Upper lobe of left lung (tissue), 6 donors: ENCODE measurements at places on chromosomes 7 and 10. TPM values are rescaled to one million over a fixed set of nuclear protein-coding genes. Genes with fewer than 3 reads are reported as not detected.

The IFIT5 gene
- 29.8 TPM for total RNA-seq

GRCh38 chr7:31495653-31496052, 18.2 kb upstream of the ITPRID1 start:
- H3K27me3 ChIP-seq: no peaks in the 10 kb centered on the region
- no peak overlapping the region for H3K4me3 ChIP-seq
- no peak for DNase-seq

The HABP2 gene
- total RNA-seq: not detected

The RNF133 gene
- 22.0 TPM for total RNA-seq

- no peak overlapping the region for H3K27ac ChIP-seq
- no peaks in the 10 kb centered on the region for H3K36me3 ChIP-seq
- no peaks in the 10 kb centered on the region for H3K4me1 ChIP-seq
- H3K4me3 ChIP-seq: no peak overlapping the region
- DNase-seq: no peak
Measured at GRCh38 chr7:127598318-127598717, 4.8 kb downstream of the FSCN3 start.

DNA sequence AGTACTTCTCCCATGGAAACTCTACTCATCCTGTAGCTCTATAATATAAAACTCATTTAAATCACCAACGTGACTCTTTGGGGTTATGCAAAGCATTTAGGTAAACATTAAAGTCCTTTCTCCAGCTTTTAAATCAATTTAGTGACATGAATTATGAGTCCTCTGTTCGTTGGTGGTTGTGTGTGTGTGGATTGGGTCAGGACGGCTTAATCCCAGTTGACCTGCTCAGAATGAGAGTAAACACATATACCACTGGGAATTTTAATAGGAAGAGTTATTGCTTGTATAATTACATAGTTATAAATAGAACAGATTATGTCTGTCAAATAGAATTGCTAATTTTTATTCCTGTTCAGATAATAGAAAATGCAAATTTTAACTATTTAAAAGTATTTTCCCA, 30.7 kb upstream of the ADCY1 start:
- H3K27ac ChIP-seq: no peak overlapping the region
- no peaks in the 10 kb centered on the region for H3K4me1 ChIP-seq
- no peak overlapping the region for H3K4me3 ChIP-seq
- DNase-seq: no peak

- H3K4me1 ChIP-seq: no peaks in the 10 kb centered on the region
- H3K36me3 ChIP-seq: peaks cover 18% of the 10 kb centered on the region
- H3K27me3 ChIP-seq: no peaks in the 10 kb centered on the region
- H3K4me3 ChIP-seq: no peak overlapping the region
- DNase-seq: no peak
Measured at GRCh38 chr7:102154425-102154824, 132.2 kb upstream of the SH2B2 start.

GRCh38 chr10:12638103-12638502, 288.8 kb downstream of the CAMK1D start:
- H3K36me3 ChIP-seq: no peaks in the 10 kb centered on the region
- H3K27me3 ChIP-seq: no peaks in the 10 kb centered on the region
- H3K4me3 ChIP-seq: no peak overlapping the region
- no peaks in the 10 kb centered on the region for H3K4me1 ChIP-seq
- no peak for DNase-seq

GRCh38 chr10:12588091-12588860, 238.9 kb downstream of the CAMK1D start:
- no peak overlapping the region for H3K4me3 ChIP-seq
- no peak overlapping the region for H3K27ac ChIP-seq
- no peaks in the 10 kb centered on the region for H3K36me3 ChIP-seq
- no peaks in the 10 kb centered on the region for H3K4me1 ChIP-seq
- no peaks in the 10 kb centered on the region for H3K27me3 ChIP-seq

DNA sequence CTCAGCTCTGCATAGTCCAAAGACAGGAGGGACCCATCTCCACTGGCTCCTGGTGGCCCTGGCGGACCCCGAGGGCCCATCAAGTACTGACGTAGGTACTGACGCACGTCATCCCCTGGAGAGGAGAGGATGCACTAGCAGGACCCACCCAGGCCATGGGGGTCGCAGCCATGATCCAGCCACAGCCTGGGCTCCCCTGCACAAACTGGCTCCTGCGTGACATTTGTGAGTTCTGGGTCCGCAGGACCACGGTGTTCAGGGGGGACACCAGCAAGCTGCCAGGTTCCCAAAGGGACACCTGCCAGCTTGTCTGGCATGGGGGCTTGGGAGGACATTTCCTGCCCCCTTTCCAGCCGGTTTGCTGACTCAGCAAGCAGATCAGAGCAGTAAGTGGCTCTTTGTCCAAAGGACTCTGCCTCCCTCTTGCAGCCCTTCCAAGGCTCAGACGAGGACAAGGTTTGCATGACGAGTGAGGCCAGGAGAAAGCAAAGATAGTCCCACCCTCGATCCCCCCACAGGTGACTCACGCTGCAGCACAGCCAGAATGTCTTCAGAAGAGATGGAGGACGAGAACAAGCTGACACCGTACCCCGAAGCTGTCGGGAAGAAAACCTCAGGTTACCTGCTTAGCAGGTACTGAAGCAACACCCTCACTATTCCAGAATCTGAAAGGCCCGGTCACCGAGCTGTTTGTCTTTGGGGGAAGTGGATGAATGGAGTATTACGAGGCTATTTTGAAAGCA, 49.0 kb downstream of the COL17A1 start:
- H3K27me3 ChIP-seq: no peaks in the 10 kb centered on the region
- peaks cover 23% of the 10 kb centered on the region for H3K36me3 ChIP-seq
- no peaks in the 10 kb centered on the region for H3K4me1 ChIP-seq
- peak; percentile 55 for DNase-seq
- no peak overlapping the region for H3K27ac ChIP-seq

The VAX1 gene
- not detected for total RNA-seq

DNA sequence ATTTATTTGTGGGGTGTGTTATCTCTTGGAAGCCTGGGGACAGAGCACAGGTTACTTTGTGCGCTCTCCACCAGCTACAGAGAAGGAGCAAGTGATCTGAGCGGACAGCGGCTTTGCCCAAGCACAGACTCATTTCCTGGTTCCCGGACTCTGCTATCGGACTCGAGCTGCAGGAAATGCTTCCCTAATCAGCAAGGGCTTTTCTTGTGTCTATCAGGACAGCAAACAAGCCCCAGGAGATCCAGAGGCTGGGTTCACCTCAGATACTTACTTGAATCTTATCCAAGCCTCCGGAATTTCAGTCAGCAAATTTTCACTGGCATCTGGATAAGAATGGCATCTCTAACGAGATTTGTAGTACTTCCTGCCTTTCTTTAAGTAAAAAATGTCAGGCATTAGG, 27.8 kb downstream of the MRC1 start:
- H3K27me3 ChIP-seq: no peaks in the 10 kb centered on the region
- H3K27ac ChIP-seq: no peak overlapping the region
- no peaks in the 10 kb centered on the region for H3K36me3 ChIP-seq
- peak; percentile 62 for DNase-seq

GRCh38 chr10:44724415-44725174, 186.5 kb upstream of the TMEM72 start:
- H3K27me3 ChIP-seq: no peaks in the 10 kb centered on the region
- no peaks in the 10 kb centered on the region for H3K36me3 ChIP-seq

The BPGM gene
- total RNA-seq: 14.6 TPM

GRCh38 chr7:36171503-36171902, 18.4 kb downstream of the EEPD1 start:
- no peak for DNase-seq
- H3K4me1 ChIP-seq: peaks cover 8% of the 10 kb centered on the region
- H3K36me3 ChIP-seq: no peaks in the 10 kb centered on the region
- no peak overlapping the region for H3K4me3 ChIP-seq
- H3K27me3 ChIP-seq: no peaks in the 10 kb centered on the region

The KCNH2 gene
- total RNA-seq: 2.3 TPM

DNA sequence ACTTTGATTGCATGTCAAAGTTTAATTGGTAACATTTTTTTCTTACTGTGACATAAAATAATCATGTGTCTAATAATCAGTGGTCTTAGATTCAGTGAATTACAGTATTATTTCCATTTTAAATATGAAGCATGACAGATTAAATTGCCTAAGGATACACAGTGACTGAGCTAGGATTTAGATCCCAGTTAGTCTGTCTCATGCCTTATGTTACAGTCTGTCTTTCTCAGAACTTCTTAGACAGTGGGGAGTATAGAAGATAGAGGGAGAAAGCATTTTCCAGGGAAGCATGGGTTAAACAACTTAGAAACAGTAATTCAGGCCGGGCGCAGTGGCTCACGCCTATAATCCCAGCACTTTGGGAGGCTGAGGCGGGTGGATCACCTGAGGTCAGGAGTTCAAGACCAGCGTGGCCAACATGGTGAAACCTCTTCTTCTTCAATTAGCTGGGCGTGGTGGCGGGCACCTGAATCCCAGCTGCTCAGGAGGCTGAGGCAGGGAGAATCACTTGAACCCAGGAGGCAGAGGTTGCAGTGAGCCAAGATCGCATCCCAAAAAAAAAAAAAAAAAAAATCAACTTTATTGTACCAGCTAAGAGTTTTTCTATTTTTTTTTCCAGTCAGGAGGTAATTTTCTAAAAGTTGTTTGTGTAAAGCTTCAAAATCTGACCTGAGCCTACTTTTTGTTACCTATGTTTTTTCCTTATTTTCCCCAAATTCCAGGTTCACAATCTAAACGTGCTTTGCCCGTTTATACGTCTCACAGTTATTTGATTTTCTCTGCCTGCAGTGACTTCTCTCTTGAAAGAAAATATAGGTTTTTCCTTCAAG, 3.3 kb downstream of the CASD1 start:
- no peaks in the 10 kb centered on the region for H3K27me3 ChIP-seq
- H3K4me3 ChIP-seq: no peak overlapping the region
- H3K36me3 ChIP-seq: no peaks in the 10 kb centered on the region
- peak overlapping the region; percentile 44 for H3K27ac ChIP-seq
- peaks cover 21% of the 10 kb centered on the region for H3K4me1 ChIP-seq

- H3K4me3 ChIP-seq: no peak overlapping the region
- H3K27ac ChIP-seq: no peak overlapping the region
- no peaks in the 10 kb centered on the region for H3K27me3 ChIP-seq
- no peaks in the 10 kb centered on the region for H3K4me1 ChIP-seq
- H3K36me3 ChIP-seq: no peaks in the 10 kb centered on the region
Measured at GRCh38 chr7:82158327-82158726, 285.2 kb downstream of the CACNA2D1 start.

DNA sequence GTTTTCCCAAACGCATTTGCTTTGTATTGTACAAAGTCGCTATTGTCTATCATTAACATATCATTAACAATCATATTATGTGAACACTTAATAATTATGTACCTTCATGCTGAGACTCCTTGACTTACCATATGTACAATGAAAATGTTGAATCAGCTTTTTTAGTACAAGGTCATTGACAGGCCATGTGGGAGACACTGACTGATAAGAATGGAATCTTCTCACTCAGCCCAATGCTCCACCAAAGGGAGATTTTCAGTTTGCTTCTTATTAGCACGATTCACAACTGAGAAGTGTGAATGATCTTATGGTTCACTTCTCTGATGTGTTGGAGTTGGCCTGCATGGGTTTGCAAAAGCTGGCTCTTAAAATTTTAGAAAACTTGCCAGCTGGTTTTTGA, 253.5 kb upstream of the TEX47 start:
- no peaks in the 10 kb centered on the region for H3K36me3 ChIP-seq
- no peak for DNase-seq
- H3K4me1 ChIP-seq: no peaks in the 10 kb centered on the region
- H3K27ac ChIP-seq: no peak overlapping the region
- H3K4me3 ChIP-seq: no peak overlapping the region
- H3K27me3 ChIP-seq: no peaks in the 10 kb centered on the region

The FFAR4 gene
- total RNA-seq: 2.4 TPM

DNA sequence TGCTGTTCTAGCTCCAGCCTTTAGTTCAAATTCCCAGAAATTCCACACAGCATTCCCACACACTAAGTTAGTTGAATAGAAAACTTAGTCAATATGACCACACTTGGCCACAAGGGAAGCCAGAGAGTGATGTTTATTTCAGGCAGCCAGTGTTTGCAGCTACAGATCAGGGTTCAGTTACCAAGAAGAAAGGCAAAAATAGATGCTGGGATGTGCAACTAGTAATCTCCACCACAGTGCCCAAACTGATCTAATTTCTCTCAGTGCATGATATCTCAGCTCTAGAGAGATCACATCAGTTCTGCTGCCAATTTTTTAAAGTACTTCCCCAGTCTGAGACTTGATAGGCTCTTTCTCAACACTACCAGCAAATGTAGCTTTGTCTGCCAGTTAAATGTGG, 17.6 kb downstream of the SLF2 start:
- H3K36me3 ChIP-seq: peaks cover 100% of the 10 kb centered on the region
- no peak for DNase-seq
- H3K27ac ChIP-seq: no peak overlapping the region
- H3K4me3 ChIP-seq: no peak overlapping the region
- H3K4me1 ChIP-seq: no peaks in the 10 kb centered on the region

- no peaks in the 10 kb centered on the region for H3K27me3 ChIP-seq
- H3K27ac ChIP-seq: no peak overlapping the region
- peaks cover 15% of the 10 kb centered on the region for H3K4me1 ChIP-seq
- no peak overlapping the region for H3K4me3 ChIP-seq
- no peak for DNase-seq
Measured at GRCh38 chr7:129909669-129910068, 43.1 kb downstream of the UBE2H start.

DNA sequence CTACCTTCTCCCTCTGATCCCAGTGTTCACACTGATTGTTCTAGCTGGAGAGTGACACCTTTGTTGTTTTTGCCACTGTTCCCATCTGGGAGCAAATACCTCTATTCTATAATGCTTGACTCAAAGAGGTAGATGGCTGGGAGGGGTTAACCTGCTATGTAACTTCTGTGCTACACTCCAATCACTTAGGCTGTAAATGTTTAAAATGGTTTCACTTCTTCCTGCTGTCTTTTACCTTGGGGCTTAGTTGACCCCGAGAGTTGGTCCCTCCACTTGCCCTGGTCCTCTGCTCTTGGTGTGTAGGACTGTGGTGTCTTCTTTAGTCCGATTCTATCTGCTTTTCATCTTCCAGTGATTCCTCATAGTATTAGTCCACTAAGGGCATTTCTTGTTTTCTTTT, 22.3 kb downstream of the KLHDC10 start:
- H3K27ac ChIP-seq: no peak overlapping the region
- no peaks in the 10 kb centered on the region for H3K27me3 ChIP-seq
- no peaks in the 10 kb centered on the region for H3K36me3 ChIP-seq
- no peak overlapping the region for H3K4me3 ChIP-seq
- H3K4me1 ChIP-seq: no peaks in the 10 kb centered on the region
- no peak for DNase-seq

DNA sequence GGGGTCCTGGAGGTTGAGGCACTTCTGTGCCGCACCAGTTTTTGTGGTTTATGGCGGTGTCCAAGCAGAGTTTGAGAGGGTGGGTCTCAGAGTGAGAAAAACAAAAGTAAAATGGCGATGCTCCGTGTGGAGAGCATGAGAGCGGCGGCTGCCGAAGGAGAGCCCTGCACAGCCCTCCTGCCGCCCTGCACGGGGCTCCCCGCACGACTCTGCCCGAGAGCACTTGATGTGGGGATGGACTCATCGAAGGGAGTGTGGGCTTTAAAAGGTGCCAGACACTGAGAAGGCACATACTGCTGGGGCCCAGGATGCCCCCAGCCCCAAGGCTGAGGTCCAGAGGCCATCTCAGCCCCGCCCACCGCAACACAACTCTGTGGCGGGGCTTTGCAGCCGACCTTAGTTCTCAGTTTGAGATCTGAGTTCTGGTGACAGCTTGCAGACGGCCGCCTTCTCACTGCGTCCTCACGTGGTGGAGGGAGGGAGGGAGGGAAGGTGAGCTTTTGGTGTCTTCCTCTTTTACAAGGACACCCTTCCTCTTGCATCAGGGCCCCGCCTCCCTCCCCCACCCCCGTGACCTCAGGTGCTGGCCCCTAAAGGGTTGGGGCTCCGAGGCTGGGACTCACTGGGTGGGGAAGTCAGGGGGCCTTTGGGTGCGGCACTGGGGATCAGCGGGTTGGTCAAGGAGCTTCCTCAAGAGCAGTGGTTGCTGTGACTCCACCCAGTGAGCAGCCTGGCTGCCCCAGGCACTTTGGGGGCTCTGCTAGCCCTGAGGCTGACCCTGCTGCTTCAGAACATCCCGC, 69.1 kb downstream of the NKX6-2 start:
- H3K27ac ChIP-seq: no peak overlapping the region
- no peaks in the 10 kb centered on the region for H3K27me3 ChIP-seq
